ENCODE measurements at places on chromosomes 5 and 9.

DNA sequence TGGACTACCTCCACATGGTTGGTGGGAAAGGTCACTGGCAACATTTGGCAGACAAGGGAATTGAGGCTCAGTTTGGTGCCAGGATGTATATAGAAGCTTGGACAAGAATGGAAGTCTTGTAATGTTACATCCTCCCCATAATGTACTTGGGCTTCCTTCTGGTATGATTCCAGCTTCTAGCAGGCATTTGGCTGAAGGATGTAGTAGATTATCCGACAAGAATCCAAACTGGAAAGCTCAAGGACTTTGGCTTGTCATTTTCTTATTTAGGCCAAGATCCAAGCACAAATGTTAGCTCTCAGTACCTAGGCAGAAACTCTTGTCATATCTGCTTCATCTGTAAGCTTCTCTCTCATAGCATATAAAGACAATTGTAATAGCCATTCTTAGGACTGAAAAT lies 209.1 kb downstream of the MAPKAP1 start:
- no peak for DNase-seq

- DNase-seq: peak; percentile 80
These were observed 2.7 kb upstream of the ANXA2R start for GRCh38 chr5:43042626-43043399.

GRCh38 chr9:32991897-32992594 lies 9.4 kb downstream of the APTX start:
- no peak for DNase-seq

DNA sequence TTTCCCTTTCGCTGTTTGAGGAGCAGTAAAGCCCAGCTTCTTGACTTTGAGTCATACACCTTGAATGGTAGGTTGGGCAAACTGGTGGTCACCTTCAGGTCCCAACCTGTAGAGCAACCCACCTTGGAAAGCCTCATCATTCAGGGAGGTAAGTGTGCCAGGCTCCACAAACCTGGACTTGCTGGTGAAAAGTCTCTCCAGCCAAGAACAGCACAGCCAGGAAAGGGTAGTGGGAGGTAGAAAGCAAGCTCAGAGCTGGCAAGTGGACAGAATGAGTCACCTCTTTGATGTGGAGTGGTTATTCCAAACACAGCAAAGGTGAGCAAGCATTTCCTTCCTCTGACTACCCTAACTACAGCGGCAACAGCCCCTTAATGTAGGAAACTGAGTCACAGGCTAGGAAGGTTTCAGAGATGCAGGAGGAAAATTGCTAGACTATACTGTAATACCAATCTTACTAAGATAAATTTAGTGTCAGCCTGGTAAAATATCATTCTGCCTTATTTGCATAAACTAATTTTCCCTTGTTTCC lies 117.5 kb upstream of the MTAP start:
- no peak for DNase-seq

- DNase-seq: peak; percentile 94
These were observed 123.9 kb upstream of the HAPLN1 start for GRCh38 chr5:83844449-83845068.

DNA sequence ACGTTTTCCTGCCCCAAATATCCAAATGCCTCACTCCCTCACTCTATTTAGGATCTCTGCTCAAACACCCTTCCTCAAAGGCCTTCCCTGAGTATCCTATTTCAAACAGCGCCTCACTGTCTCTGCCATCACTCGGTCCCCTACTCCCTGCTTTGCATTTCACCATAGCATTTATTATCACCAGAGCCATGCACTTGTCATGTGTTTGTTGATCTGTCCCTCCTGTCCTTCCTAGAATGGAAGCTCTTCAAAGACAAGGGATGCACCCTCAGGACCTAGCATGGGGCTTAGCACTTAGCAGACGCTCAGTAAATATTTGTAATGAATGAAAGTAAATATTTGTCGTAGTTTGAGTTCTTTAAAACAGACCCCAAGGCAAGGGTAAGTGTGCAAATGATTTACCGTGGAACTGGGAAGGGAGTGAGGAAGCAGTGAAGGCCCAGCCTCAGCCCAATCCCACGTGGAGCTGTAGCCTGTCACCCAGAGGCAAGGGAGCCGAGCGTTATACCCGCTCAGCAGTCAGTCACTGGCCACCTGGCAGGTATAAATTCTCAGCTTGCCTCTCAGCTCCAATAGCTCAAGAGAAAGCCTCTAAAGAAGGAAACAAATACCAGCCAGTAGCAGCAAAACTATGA lies 97.7 kb upstream of the KIF2A start:
- DNase-seq: no peak

- peak; percentile 40 for DNase-seq
These were observed 232.3 kb upstream of the TBCA start for GRCh38 chr5:78008356-78008967.

- peak; percentile 22 for DNase-seq
These were observed 34.1 kb downstream of the ZNF483 start for GRCh38 chr9:111559000-111559610.

GRCh38 chr5:34014626-34015025 lies 6.8 kb upstream of the AMACR start:
- no peak for DNase-seq

GRCh38 chr9:134034215-134035040 lies 9.1 kb downstream of the BRD3OS start:
- no peak for DNase-seq

Data from fibroblast of skin of scalp (primary cell).